Cardiac muscle cell (in vitro differentiated cells and primary cell): ENCODE measurements at places on chromosomes 7 and 10.

DNA sequence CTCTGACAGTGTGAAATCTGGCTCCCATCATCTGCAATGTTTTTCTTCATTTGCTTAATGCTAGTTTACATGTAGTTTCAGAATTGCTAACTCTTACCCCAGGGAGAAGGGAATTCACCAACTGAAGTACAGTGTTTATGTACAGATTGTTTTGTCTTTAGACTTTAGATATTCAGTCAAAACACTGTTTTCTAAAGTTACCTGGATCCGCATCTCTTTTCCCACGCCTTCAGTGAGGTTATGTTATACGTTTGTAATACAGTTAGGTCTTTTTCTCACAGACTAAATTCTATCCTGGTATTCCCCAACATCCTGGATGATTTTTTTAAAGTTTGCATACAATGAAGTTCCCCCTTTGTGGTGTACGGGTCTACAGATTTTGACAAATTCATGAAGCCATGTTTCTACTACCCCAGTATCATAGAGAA, 3.2 kb upstream of the LYZL1 start:
- no peak for DNase-seq

DNA sequence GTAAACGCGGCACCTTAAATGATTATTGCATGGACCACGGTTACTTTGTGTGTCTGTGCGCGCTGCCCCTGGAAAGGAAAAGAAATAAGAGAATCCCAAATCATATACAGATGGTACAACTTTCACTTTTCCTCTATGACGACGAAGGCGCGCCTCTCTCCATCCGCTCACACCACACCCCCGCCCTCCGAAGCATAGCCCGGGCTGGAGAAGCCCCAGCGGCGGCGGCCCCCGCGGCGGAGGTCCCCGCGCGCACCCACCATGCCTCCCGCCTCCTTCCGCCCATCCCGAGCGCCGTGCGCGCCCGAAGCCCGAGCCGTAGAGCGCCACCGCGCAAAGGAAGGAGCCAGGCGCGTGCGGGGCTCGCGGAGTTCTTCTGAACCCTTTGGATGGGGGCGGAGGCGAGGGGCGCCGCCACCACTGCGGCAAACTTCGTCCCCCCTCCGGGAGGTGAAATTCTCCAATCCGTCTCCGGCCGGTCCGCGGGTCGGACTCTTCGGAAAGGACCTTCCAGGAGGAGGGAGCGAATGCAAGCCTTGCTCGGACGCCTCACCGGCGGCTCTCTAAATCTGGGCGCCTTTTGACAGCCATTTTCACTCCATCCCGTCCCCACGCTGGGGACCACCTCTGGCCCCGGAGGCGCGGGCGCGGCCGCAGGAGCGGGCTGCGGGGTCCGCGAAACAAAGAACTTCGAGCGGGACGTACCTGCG, 588 bp downstream of the GLI3 start:
- peak; percentile 81 for DNase-seq

- DNase-seq: no peak
Observed at GRCh38 chr7:84981055-84981976, 205.5 kb downstream of the SEMA3D start.

GRCh38 chr10:79342811-79343561, 4.3 kb upstream of the PPIF start:
- no peak for DNase-seq
